ENCODE measurements at places on chromosomes 7 and 10. TPM values are rescaled to one million over a fixed set of nuclear protein-coding genes. Genes with fewer than 3 reads are reported as not detected.

TUBAL3 gene
- total RNA-seq: not detected

PCLO gene
- total RNA-seq: 3.2 TPM

SPDYE11 gene
- not detected for total RNA-seq

- no peak for DNase-seq
Measured at GRCh38 chr10:132347211-132347930, 15.4 kb downstream of the LRRC27 start.

DNA sequence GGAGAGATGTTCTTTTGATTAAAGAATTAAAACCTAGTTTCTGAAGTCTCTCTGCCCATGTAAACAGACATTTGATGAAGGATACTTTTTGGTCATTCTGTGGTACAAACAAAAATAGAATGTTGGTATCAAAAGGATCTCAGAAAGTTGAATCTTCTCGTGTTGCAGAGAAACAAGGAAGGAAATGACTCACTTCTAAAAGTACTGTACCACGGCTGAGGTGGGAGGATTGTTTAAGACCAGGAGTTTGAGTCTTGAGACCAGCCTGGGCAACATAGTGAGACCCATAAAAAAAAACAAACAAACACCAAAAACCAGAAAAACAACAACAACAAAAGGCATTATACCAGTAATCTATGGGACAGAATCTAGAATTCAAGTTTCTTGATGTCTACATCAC is 69.7 kb downstream of the PRSS58 start:
- DNase-seq: no peak

- DNase-seq: no peak
Measured at GRCh38 chr7:50661345-50662040, 96.3 kb upstream of the DDC start.

GRCh38 chr10:96414303-96414702 is 55.5 kb upstream of the OPALIN start:
- no peak for DNase-seq

GRCh38 chr7:107446531-107446930 is 23.3 kb upstream of the GPR22 start:
- no peak for DNase-seq

GRCh38 chr10:48468130-48468790 is 136.6 kb downstream of the ARHGAP22 start:
- DNase-seq: no peak

DNA sequence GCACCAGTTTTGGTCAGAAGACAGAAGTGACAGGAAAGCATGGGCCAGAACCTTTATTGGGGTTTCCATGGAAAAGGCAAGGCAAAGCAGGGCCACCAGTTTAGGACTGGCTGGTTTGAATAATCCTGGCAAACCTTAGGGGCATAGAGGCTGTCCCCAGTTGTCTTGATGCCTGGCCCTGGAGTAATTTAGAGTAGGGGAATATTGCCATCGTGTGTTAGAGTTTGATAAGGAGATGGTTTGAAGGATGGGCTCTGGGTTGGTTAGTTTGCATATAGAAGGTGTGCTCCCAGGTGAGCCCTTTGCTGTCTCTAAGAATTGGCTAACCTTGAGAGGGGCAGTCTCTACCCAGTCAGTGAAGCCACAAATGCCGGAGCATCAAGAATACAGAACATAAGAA is 79.6 kb downstream of the ZNF777 start:
- DNase-seq: no peak

DNA sequence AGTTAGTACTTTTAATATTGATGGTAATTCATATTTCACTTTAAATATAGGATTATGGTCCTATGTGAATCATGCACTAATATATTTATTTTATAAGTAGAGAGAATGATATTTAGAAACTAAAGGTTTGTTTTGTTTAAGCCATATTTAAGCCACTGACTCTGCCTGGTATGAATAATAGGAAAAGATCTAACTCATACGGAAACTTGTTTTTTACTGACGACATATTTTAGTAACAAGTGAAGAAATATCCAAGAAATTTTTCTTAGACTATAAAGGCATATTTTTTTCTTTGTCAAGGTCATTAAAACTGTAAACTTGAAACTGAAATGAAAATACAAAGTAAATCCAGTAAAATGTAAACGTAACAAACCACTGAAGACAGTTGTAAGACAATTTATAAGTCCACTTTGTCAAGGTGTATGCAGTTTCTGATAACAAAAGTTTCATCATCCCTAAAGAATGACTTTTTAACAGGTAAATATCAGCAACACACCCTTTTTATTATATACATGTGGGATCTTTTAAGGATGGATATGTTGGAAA is 147.1 kb downstream of the PHF14 start:
- no peak for DNase-seq

DNA sequence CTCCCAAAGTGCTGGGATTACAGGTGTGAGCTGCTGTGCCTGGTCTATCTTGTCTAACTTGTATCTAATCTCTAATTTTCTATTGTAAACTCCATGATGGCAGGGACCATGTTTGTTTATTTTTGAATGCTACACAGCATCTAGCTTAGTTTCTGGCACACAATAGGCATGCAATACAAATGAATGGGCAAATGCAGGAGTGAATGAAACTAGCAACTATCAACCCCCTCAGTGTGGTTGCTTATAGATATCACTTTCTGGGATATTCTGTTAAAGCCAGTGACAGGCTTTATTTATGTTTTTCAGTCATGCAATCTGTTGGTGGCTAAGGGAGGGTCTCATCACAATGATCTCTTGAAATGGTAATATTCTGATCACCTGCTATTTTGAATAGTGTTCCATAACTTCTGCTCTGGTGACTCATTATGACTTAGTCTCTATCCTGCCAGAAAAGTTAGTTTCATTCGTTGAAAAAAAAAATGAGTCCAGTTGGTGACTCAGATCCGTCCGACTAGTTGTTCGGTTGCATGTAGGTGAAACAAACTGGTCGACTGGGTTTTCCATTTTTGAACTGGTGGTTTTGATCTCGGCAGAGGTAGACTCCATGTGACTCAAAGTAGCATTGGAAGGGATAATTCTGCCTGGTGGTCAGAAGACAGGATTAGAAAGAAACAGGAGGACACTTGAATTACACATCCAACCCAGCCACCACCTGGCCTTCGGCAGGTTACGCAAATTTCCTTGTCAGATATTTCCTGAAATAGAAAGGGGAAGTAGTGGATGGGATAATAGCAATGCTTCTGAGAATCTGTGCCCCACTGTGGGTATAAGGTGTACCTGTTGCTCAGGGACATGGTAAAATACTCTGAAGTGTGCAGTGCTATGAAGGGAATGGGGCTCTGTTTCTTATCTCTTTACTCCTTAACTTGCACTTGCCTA is 76.8 kb downstream of the GATA3 start:
- no peak for DNase-seq

DNA sequence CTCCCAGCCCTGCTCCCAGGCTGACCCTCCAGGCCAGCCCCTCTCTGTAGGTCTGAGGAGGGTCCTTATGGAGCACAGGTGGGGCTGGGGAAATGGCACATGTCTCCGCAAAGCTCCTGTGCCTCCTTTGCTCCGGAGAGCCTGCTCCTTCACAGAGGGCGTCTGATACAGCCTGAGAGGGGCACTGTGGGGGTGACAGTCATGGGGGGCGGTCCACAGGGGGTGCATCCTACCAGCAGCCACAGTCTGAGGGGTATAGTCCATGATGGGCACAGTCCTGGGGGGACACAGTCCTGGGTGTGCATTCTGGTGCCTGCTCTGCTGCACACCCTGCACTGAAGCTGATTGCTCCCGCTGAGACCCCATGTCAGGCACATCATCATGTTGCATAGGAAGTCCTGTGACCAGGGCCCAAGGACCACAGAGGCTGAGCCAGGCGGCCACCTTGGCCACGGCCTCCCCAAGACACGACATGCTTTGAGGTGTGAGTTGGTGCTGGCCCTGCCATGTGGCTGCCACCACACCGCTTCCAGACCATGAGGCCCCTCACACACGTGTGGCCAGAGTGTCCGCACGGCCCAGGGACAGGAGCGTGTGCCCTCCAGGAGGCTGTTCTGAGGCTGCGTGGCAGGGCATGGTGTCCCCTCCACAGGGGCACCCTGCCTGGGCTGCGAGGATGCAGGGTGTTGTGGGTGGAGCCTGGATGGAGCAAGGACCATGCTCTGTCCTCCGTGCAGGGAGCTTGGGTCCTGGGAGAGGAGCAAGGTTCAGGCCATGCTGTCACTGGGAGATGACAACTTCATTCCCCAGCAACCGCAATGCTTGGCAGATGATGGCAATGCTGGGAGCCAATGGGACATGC is 59.2 kb downstream of the PWWP2B start:
- no peak for DNase-seq

DNA sequence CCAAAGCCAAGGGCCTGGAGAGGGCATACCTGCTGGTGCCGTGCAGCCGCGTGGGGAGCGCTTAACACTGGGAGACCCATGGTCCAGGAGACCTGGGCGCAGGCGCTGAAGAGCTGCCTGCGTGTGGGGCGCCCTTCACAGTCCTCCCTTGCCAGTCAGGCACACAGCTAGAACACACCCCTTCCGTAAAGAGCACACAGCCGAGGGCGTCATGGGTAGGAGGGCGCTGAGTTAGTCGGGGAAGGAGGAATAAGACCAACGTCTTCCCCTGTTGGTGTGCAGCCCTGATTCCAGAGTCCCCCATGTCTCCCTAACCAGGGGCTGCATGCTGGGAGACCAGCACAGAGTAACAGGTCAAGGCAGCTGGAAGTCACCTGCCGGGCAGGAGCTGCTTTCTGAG is 273.9 kb downstream of the USP6NL start:
- DNase-seq: no peak

- DNase-seq: no peak
Measured at GRCh38 chr7:20194343-20194995, 22.7 kb downstream of the MACC1 start.

DNA sequence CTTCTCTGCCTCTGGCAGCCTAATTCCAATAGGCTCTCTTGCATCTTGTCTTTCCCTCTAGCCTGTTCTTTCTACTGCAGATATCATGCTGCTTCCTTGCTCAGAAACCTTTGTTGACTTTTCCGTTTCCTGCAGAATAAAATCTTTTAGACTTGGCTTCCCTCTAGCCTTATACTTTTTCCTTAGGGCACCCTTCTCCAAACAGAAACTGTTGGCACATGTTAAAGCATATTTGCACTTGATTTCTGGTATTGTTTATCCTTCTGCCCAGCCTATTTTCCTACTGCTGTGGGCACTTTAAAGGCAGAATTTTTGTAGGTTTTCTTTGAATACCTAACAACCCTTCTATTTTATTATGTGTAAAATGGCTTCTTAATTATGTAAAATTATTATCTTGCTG is 4.6 kb downstream of the GNAI1 start:
- DNase-seq: no peak

GRCh38 chr10:132532749-132533560 is 4.6 kb upstream of the INPP5A start:
- no peak for DNase-seq

DNA sequence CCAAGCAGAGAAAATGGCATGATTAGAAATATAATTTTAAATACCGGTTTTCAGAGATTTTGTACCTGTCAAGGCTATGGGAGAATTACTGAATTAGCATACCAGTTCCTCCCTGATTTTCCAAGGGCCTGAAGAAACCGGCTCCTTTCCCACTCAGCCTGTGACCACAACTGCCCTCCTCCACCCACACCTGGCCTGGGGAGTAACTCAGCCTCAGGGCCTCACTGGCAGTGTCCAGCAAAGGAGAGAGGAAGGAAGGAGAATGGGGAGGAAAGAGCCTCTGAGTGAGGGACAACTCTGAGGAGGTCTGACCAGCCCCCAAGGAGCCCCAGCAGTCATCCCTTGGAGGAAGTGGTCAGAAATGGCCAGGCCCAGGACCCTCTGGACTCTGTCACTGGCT is 98.0 kb upstream of the LYZL2 start:
- no peak for DNase-seq

- DNase-seq: no peak
Measured at GRCh38 chr7:45708046-45708950, 134.1 kb downstream of the ADCY1 start.

DNA sequence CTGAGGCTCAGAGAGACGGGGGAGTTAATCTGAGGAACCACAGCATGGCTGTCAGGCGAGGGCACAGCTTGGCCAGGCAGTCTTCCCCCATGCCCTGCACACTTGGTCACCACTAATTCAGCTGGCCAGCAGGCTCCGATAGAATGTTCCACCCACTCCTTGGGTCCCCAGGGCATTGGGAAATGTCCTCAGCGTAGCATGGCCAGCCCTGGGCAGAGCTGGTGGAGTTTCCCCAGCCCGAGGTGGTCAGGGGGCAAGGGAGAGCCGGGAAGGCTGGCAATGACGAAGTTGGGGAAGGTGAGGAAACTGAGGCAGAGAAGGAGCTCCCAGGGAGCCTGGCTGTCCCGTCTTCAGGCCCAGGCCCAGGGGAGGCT is 12.1 kb upstream of the GRIFIN start:
- DNase-seq: no peak

GRCh38 chr7:157276091-157276561 is 60.7 kb upstream of the DNAJB6 start:
- no peak for DNase-seq

DNA sequence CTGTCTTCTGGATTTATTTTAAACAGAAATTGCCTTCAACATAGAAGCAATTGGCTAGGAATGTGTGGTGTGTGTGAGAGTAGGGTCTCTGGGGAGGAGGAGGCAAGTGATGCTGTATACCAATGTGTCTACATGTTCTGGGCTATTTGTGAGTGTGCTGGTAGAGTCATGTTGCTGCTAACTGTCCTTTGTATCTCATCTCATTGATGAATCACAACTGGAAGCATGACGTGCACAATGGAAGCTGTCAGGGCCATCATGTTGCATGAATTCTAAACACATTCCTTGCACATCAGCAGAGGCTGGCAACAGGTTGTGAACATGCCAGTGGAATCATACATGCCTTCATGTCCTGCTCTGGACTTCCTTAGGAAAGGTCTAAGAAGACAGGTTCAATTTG is 199.7 kb downstream of the BMPER start:
- no peak for DNase-seq

- DNase-seq: no peak
Measured at GRCh38 chr10:3786295-3787015, 1.4 kb upstream of the KLF6 start.

GRCh38 chr10:30413996-30414576 is 19.9 kb upstream of the MAP3K8 start:
- no peak for DNase-seq
